Activated T-helper 2 cell treated with anti-CD3 and anti-CD28 coated beads, Interferon-gamma antibody, Interleukin-2, Interleukin-4, amounts not matched to agents 10 μg/mL and 5 μg/mL and 100 μg/mL, durations not matched to agents 14 hours and 24 hours and 36 hours (primary cell): ENCODE measurements at places on chromosomes 16 and 17. TPM values are rescaled to one million over a fixed set of nuclear protein-coding genes. Genes with fewer than 3 reads are reported as not detected.
A peak's percentile ranks its signal among the peaks of the same experiment; 100 is the strongest.

Gene PNMT
- total RNA-seq = not detected in 2 replicates

DNA sequence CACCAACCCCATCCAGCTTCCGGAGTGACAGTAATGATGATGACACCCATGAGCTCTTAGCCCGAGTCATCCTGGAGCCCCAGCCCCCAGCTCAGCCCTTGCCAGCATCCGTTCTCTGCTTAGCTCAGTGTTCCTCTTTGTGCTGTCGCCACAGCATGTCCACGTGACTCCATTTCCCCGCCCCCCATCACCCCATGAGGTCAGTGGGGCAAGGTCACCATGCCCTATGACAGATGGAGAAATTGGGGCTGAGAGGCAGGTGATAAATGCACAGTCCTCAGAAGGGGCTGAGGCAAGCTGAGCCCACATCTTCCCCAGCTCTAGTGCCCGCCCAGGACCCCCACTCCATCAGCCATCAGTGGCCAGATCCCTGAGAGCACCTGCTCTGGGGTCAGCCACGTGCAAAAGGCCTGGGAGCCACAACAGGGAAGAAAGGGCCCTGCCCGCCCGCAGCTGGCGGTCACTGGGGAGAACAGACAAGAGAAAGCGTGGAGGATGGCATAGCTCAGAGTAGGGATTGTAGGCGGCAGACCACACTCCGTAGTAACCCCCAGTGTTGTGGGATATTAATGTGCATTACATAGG, 17.1 kb downstream of the ITGB4 start:
- H3K27ac ChIP-seq = peak overlapping the region; percentile 76
- peaks cover 7% of the 10 kb centered on the region for H3K4me1 ChIP-seq
- H3K36me3 ChIP-seq = no peaks in the 10 kb centered on the region

DNA sequence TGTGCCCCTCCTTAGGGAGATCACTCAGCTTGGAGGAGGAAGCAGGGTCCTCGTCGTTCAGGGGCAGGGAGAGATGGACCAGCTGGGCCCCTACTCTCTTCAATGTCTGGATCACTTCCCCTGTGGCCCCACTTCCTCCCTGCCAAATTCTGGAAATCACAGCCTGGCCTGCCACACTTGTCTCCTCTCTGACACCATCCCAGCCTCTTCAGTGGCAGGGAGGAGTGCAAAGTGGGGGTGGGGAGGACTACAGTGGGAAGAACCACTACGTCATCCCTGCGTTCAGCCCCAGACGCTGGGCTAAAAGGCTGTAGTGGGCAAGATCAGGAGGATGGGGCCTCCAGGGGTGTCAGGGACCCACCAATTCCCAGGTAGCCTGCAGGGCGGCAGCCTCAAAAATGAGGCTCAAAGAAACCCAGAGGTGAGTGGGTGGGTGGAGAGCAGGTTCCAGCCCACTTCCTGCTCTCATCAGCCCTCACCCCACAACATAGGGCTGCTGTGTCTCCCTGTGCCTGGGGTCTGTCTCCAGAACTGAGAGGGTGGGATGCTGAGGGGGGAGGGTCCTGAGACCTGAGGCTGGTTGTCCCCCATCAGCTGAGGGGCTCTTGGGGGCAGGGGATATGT, 25.0 kb upstream of the TAC4 start:
- H3K36me3 ChIP-seq = no peaks in the 10 kb centered on the region
- DNase-seq = no peak
- peaks cover 7% of the 10 kb centered on the region for H3K27me3 ChIP-seq
- H3K27ac ChIP-seq = no peak overlapping the region
- H3K4me1 ChIP-seq = peaks cover 9% of the 10 kb centered on the region

GRCh38 chr16:11306997-11307638, 26.0 kb upstream of the PRM1 start:
- no peak overlapping the region for H3K4me3 ChIP-seq
- no peaks in the 10 kb centered on the region for H3K36me3 ChIP-seq
- no peak for DNase-seq
- H3K27ac ChIP-seq = no peak overlapping the region
- H3K4me1 ChIP-seq = peaks cover 28% of the 10 kb centered on the region
